ENCODE measurements at places on chromosomes 12 and 14.

GRCh38 chr14:102375119-102375518 lies 12.4 kb downstream of the TECPR2 start:
- no peak for DNase-seq

DNA sequence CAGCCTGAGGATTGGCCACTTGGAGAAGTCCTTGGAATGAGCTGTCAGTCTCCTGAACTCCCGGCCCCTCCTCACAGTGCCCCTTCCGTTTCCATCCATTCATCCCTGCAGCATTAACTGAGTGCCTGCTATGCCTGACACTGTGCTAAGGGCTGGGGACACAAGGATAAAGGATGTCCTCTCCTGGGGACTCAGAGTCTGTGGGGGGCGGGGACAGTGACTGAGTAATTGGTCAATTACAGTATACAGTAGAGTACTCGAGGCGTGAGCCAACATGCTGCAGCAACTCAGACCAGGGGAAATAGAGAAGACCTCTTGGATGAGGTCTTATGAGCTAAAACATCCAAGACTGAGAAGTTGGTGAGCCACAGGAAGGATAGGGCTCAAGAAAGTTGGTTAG lies 43.4 kb upstream of the PWP1 start:
- DNase-seq, result no peak

DNA sequence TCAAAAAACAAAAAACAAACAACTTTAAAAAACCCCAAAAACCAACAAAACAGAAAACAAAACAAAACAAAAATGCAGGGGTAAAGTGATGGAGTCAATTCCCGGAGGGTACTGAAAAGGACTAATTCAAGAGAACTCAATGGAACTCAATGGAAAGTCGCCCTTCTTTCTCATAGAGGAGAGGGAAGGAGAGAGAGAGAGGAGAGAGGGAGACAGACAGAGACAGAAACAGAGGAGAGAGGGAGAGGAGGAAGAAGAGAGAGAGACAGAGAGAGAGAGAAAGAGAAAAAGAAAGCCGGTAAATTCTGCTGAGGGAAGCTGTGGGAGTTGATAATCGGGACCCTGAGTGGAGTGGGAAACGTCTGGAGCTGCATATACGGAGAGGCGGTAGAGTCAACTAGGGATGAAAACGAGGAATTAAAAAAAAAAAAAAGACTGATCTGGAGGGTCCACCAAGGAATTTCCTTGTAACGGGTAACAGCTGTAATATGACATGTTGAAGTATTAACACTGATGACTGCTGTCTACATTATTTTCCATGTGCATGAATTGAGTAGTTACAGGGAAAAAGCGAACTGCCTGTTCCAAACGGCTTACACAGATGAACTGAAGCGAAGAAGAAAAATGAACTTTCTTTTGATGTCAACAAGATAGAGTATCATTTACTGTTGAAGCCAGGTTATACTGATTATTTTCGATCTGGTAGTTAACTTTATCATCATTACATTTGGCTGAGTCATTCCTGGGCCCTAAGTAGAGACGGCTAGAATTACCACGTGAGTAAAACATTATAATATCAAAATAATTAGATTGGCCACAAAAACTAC lies 934 bp upstream of the ZC2HC1C start:
- no peak for DNase-seq

- no peak for DNase-seq
Measured at GRCh38 chr14:103883263-103883523, 35.8 kb upstream of the PPP1R13B start.

- no peak for DNase-seq
Measured at GRCh38 chr14:22973217-22974032, 8.9 kb downstream of the AJUBA start.

GRCh38 chr12:117485984-117486839 lies 124.8 kb upstream of the NOS1 start:
- no peak for DNase-seq

GRCh38 chr12:30753751-30754382 lies 884 bp downstream of the CAPRIN2 start:
- DNase-seq, result no peak

- DNase-seq, result no peak
Measured at GRCh38 chr14:34785223-34786006, 71.0 kb upstream of the CFL2 start.

- no peak for DNase-seq
Measured at GRCh38 chr14:77053046-77053841, 24.7 kb upstream of the IRF2BPL start.

GRCh38 chr12:88383405-88383804 lies 196.9 kb downstream of the KITLG start:
- no peak for DNase-seq

DNA sequence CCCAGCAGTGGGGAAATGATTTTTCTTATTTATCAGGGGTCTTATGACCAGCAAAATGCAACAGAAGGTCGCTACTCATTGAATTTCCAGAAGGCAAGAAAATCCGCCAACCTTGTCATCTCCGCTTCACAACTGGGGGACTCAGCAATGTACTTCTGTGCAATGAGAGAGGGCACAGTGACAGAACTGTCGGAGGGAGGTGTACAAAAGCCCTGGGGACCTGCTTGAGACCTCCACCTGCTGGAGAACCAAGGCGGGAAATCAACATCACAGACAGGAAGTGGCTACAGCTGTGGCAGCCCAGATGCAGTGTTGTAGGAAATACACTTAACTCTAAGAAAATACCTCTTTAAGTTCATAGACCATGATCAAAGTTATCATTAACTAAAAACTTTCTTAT lies 250.9 kb upstream of the OR4E1 start:
- DNase-seq, result no peak

GRCh38 chr14:91286530-91286937 lies 42.0 kb upstream of the GPR68 start:
- DNase-seq, result no peak

GRCh38 chr12:3155702-3156370 lies 78.7 kb downstream of the TSPAN9 start:
- DNase-seq, result no peak

DNA sequence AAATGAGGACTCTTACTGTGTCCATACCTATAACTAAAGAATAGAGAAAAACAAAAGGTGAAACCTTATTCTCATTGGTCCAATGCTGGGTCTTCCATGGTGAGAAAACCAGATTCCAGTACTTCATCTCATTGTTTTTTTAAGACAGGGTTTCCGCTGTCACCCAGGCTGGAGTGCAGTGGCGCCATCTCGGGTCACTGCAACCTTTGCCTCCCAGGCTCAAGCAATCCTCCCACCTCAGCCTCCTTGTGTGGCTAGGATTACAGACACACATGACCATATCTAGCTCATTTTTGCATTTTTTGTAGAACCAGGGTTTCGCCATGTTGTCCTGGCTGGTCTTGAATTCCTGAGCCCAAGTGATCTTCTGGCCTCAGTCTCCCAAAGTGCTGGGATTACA lies 13.3 kb downstream of the RBM23 start:
- DNase-seq, result no peak

GRCh38 chr12:53097564-53098353 lies at the start of gene IGFBP6:
IGFBP6 (plus strand) TSS chr12:53097667; CDS start chr12:53097718, 51 bp downstream.
- no peak for DNase-seq

Data from AG04449 (cell line).